ENCODE measurements at places on chromosomes 5 and 9.

DNA sequence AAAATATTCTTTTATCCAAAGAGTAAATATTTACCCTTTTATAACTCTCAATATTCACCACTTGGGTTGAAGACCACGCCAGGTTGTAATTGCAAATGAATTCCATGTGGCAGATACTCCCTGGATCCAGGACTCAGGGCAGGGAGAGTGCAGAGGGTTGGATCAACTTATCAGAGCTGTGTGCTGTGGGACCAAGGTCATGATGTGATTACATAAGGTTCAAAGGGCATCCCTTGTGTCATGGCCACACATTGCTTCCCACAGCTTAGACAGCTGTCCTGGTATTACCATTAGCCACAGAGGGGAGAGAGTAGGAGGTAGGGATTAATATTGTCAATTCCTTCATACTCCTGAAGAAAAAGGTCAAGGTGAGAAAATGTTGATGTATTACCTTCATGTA is 133.9 kb downstream of the JAKMIP2 start:
- no peak for DNase-seq

DNA sequence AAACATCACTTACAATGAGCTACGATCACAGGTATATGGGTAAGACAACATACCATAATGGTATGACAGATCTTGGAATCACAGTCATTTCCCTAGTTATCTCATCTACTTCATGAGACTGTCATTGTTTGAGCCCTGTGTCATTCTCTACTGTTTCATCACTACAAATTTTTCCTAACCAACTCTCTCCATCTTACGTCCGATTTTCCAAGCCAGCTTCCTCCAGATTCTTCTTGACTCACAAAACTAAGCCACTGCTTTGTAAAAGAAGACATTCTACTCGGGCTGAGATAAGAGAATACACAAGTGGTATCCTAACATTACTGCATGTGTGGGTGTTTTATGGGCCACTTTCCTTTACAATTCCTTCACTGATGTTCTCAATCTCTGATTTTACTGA is 49.6 kb downstream of the SERINC5 start:
- no peak for DNase-seq

DNA sequence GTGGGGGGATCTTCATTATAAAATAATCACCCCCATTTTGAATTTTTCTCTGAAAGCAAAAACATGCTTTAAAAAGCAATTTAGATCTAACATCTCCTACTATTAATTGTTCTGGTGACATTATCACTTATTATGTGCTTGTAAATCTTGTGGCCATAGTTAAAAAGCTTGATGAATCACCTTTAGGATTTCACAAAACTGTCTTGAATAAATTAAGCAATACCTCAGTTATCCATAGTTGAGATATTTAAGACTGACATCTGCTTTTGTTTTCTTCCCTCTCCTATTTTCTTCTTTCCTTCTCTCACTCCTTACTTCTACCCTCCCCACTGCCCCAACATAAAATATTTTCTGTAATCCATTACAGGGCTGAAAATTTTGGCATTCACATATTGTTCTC is 84.8 kb downstream of the SLC1A3 start:
- DNase-seq: no peak

- no peak for DNase-seq
Measured at GRCh38 chr5:54281960-54282692, 28.2 kb downstream of the ARL15 start.

GRCh38 chr9:70987986-70988385 is 133.4 kb downstream of the TRPM3 start:
- DNase-seq: no peak

DNA sequence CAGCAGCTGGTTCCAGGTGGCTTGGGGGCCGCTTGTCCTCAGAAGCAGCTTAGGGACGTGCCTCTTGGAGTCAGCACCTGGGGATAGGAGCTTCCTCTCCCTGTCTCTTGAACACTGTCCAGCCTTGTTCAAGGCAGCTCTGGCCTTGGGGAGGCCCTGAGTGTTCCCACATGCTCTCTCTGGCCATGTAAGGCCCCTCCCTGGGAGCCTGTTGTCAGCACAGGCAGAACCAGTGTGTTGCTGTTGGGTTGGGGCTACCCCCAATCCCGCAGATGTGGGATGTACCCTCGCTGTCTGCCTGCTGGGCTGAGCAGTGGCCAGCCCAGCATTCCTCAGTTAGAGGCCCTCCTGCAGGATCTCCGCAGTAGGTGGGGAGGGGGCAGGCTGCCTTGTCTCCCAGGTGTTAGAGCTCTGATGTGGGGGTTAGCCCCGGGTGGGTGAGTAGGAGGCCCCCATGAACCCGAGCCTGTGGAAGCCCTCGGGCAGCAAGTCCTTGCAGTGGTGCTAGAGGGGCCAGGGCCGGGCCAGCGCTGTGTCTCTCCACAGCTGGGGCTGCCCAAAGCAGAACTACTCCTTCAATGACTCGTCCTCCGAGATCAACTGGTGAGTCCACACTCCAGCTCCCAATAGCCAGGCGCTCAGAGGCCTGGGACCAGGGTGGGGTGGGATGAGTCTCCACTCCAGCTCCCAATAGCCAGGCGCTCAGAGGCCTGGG is 51.6 kb downstream of the KCNT1 start:
- no peak for DNase-seq

DNA sequence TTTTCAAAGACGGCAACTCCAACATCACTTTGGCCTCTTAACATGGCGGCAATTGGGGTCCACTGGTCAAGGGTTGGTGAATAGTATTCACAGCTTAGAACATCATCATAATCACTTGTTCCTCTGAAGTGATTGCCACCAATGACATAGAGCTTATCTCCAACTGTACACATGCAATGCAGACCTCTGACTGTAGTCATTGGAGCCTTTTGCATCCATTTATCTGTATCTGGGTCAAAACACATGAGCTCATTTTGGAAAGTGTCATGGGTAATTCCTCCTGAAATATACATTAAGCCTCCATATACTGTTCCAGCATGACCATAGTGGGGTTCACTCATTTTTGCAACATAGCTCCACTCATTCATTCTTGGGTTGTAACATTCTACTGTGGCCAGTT is 2.0 kb downstream of the KLHL9 start:
- no peak for DNase-seq

DNA sequence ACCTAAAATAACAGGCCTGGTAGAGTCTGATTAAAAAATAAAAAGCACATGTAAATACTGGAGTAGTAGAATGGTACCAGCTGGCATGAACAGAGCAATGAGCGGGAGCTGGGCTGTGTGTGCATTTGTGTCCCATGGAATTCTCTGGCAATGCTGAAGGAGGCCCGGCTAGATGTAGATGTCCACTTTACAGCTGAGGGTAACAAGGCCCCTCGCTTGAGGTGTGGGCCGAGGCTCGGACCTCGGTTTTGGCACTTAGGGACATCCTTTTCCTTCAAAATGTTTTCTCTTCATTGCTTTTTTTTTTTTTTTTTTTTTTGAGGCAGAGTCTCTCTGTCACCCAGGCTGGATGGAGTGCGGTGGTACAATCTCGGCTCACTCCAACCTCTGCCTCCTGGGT is 1.5 kb upstream of the FGD3 start:
- no peak for DNase-seq

GRCh38 chr5:9099689-9100088 is 446.2 kb downstream of the SEMA5A start:
- no peak for DNase-seq

DNA sequence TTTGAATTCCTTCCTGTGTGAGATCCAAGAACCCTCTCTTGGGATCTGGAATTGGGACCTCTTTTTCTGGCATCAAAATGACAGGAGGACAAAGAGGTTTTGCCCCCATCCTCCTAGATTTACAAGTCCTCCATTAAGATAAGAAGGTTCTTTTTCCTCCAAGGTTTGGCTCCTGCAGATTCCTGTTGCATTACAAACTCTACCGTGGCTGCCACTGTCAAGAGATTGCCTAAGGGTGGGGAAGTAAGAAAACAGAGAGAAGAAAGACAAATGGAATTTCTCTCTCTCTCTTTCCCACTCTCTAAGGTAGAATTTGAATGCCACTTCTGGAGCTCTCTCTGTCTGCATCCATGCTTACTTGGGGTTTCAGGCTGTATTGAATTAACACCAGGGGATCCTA is 12.0 kb upstream of the SVEP1 start:
- DNase-seq: no peak

GRCh38 chr9:117528225-117528624 is 113.4 kb upstream of the ASTN2 start:
- no peak for DNase-seq

GRCh38 chr5:31096238-31096865 is 97.1 kb upstream of the CDH6 start:
- no peak for DNase-seq
